NCI-H187 (cell line): ENCODE measurements at places on chromosomes 7 and 10.

GRCh38 chr7:8131694-8132605 lies 130.0 kb downstream of the ICA1 start:
- DNase-seq = no peak

DNA sequence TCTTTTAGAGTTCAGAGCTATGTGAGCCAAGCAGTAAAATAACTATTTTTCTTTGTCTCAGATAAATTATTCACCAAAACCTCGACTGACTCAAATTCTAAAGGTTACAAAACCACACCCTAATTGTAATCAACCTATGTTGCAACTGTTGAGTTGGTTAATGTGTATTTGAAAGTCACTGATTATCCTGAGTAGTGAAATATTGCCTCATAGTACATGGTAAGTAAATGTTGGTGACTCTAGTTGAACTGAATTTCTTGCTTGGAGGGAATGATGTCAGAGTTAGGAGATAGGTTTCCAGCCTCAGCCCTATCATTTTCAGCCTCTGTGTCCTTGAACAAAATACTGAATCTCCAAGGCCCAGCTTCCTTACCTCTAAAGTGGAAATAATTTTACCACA lies 3.0 kb upstream of the CYP2C18 start:
- no peak for DNase-seq

DNA sequence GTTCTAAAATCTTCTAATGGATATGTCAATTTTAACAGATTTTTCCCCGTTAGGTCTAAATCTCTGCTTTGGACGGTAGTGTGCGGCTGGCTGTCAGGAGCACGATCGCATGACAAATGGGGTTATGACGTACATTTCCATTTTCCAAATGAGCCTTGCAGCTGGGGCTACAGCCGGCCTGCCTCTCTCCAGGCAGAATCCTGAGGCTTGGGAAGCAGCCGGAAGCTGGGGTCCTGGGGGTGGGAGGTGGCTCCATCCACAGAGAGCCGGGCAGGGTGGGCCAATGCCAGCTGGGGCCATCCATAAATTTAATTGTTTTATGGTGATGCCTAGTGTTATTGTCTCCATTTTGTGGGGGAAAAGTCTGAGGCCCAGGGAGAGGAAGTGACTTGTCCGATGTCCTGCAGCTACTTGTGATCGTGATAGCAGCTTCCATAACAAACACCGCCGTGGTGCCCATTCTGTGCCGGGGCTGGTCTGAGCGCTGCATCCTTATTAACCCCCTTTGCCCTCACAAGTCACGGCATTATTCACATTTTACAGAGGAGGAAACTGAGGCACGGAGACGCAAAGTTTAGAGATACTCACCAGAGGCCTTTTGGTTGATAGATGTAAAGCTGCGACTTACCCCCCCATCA lies 53.0 kb upstream of the EBF3 start:
- DNase-seq = no peak

- DNase-seq = no peak
These were observed 2.8 kb upstream of the DEPP1 start for GRCh38 chr10:44981172-44982113.

- no peak for DNase-seq
These were observed 348.0 kb downstream of the GPAM start for GRCh38 chr10:111835574-111835973.

DNA sequence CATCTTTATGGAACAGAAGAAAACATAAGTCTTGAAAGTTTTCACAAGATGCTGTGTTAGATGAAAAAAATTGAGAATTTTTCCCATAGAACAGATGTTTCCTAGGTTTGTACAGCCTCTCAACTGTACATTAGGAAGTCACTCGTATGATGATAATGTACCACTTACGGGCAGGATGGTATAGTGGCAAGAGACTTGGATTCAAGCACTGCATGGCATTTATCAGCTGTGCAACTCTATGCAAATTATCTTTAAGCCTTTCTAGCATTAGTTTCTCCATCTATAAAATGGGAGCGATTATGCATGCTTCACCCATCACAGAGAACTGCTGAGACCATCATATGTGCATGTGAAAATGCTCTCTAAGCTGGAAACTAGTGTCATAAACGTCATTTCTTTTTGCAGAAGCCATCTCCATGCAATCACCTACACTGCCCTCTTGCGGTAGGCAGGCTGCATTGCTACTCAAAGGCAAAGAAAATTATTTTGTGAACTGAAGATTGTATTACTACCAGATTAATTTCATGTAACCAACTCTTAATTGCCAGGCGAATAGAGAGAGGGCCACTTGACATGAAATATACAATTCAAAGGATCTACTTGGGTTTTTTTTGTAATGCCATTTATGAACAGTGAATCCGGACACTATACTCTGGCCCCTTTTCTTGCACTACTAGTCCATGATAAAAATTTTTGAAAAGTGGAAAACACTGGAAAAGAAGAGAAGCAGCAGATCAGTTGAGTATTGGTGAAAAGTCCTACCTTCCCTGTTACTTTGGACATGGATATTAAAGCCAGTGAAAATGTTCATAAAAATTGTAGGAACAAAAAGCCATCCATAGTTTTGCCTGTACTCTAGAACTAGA lies 102.3 kb downstream of the JAZF1 start:
- no peak for DNase-seq

- DNase-seq = no peak
These were observed 720.2 kb downstream of the AUTS2 start for GRCh38 chr7:70318511-70318910.

DNA sequence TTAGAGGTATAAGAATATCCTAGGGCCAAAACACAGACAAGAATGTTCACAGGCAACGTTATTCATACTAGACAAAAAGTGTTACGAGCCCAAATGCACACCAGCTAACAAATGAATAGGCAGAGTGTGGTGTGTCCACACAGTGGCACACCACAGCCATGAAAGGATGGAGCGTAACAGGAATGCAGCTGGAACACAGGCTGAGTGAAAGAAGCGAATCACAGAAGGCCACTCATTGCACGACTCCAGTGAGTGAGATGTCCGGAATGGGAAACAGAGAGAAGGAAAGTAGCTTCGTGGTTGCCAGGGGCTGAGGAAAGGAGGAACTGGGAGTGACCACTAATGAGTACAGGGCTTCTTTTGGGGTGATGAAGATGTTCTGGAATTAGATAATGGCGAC lies 198.8 kb downstream of the TNS3 start:
- DNase-seq = no peak

GRCh38 chr7:157019718-157020451 lies 9.4 kb upstream of the MNX1 start:
- DNase-seq = no peak

DNA sequence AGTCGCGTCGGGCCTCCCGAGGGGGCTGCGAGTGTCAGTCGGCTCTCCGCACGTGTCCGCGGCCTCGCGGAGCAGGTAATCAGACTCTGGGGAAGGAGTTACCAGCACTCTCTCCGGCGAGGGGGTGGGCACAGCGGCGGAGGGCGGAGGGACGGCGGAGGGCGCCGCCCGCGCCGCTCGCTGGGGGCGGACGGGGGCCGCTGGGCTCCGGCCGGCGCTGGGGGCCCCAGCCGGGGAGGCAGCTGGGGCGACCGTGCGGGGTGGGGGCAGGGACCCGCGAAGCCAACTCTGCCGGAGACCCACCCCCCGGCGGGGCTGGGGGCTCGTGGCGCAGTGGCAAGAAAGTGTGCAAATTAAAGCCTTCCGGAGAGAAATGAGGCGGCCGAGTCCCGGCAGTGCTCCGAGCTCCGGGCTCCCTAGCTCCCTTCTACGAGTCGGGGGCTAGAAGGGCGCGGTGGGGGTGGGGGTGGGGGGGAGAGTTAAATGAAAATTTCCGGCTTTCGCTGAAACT lies at the start of gene CDK6:
Gene CDK6, minus strand, starts transcription at position 85 of the 511 bp plus-strand sequence. CDS start 3,250 bp downstream, outside the sequence.
- DNase-seq = no peak

GRCh38 chr7:184294-185264 lies 7.8 kb upstream of the FAM20C start:
- DNase-seq = no peak

DNA sequence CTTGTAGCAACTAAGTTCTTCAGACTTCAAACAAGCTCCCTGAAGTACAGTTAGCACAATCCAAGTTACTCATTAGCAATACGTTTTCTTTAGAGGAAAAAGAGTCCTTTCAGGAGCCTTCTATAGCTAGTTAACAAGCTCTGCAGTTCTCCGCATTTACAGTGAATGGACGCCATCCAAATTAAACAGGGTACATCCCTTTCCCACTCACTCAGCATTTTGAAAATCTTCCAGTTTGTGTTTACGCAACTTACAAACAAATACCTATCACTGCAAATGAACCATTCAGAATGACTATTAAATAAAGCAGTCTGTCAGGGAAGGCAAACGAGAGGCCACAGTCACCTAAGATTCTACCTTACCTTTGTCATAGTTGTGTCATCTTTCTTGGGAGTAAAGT lies 84.5 kb downstream of the RNF32 start:
- no peak for DNase-seq

- no peak for DNase-seq
These were observed 45.3 kb downstream of the NRG3 start for GRCh38 chr10:81920213-81920829.
